ENCODE measurements at places on chromosomes 2 and 18.

DNA sequence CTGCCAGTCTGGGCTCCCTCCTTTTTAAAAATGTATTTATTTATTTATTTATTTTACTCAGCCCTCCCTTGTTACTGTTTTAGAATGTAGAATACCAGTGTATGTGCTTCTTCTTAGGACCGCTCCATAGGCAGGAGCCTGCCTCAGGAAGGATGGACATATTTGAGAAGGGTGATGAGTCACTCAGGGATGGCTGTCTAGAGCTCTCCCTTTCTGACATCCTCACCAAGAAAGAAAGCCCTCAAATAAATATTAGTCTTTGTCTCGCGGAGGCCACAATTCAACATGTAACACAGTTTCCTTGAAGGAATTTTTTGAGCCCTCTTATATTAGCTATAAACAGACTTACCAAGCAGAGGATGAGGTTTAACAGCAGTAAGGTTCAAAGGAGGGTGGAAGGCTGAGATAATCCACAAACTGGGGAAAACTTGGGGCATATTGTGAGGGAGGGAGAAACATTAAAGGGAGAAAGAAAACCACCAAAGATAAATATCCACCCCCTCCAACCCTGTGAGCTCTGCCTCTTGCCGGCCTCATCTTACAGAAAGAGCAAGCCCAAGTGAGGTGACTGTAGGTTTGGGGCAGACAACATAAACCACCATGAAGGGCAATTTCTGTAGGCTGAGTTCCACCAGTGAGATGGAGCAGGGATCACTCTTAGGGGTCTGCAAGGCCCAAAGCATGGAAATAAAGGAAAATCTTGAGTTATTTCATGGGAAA is 163.4 kb downstream of the LRRTM1 start:
- DNase-seq: no peak

GRCh38 chr2:37326285-37326684 is 1.7 kb upstream of the PRKD3 start:
- no peak for DNase-seq

GRCh38 chr2:45178854-45179253 is 169.6 kb upstream of the SIX2 start:
- no peak for DNase-seq

DNA sequence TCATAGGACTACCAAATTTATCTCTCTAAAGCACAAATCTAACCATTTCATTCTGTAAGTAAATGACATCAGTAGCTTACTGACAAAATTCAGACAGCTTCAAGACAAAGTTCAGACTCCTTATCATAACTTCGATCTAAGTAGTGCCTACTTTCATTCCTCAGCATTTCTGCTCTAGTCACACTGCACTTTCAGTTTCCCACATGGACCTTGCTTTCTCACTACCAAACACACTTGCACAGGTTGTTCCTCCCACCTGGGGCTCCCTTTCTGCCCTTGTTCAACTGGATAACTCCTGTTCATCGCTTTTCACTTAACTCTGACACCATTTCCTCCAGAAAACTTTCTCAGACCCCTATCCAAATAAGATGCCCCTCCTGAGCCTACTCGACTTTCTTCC is 22.1 kb upstream of the CCDC150 start:
- no peak for DNase-seq

DNA sequence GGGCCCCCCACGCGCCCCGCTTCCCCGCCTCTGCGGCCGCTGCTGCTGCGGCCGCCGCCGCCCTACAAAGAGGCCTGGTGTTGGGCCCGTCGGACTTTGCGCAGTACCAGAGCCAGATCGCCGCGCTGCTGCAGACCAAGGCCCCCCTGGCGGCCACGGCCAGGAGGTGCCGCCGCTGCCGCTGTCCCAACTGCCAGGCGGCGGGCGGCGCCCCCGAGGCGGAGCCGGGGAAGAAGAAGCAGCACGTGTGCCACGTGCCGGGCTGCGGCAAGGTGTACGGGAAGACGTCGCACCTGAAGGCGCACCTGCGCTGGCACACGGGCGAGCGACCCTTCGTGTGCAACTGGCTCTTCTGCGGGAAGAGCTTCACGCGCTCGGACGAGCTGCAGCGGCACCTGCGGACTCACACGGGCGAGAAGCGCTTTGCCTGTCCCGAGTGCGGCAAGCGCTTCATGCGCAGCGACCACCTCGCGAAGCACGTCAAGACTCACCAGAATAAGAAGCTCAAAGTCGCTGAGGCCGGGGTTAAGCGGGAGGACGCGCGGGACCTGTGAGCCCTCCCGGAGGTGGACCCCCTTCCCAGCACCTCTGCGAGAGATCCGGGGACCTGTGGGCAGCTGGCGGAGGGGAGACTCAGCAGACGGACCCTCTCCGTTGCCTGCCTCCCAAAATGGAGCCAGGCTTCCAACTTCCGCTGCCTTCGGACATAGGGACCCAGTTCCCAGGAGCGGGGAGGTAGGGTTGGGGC is 1.9 kb downstream of the SP5 start:
- DNase-seq: peak; percentile 71

GRCh38 chr2:185643434-185643833 is 95.2 kb upstream of the FSIP2 start:
- DNase-seq: no peak

DNA sequence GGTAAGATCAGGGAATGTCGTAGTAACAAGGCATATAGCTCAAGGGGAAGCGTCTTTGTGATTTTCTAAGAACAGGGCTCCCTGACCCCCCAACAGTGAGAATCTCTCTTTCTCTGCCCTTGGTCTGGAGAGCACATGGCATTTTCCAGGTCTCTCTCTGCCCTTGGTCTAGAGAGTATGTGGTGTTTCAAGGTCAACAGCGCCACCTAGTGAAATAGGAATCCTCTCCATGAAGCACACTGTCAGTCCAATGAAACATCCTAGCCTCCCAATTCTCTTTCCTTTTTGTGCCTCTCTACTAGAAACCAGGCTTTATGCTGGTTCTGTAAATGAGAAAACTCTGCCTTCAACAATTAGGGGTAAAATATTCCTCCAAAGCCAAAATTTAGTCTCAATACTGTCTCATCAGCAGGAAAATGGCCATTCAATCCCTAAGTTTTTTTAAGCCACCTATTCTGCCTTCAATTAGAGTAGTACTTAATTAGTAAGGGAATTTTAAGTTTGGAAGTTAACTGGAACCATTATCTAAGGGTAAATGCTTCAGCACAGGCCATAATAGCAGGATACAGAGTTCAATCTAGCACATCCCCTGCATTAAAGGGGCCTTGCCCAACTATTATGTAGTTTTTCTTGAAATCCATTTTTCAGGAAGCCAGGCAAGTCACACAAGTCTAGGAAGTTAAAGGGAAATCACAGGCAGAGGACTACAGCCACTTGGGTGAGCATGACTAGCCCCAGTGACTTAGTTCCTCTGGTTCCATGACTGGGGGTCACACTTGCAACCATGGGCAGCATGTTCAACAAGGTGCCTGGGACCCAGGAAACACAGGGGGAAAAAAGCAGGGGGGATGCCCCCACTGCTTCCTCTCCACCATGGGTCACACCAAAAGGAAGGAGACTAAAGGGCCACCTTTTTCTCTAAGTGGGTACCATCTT is 12.4 kb downstream of the DYM start:
- peak; percentile 55 for DNase-seq

- no peak for DNase-seq
These were observed 79.7 kb upstream of the MAP4K4 start for GRCh38 chr2:101617796-101618195.

GRCh38 chr2:28152585-28153280 is 239.9 kb upstream of the FOSL2 start:
- DNase-seq: no peak

Measured in activated CD4-positive, alpha-beta T cell treated with anti-CD3 and anti-CD28 coated beads for 36 hours (primary cell).